ENCODE measurements at places on chromosomes 7 and 10.

GRCh38 chr10:99853655-99854054 is 71.2 kb downstream of the ABCC2 start:
- no peaks in the 10 kb centered on the region for H3K4me1 ChIP-seq
- peaks cover 2% of the 10 kb centered on the region for H3K27me3 ChIP-seq
- H3K27ac ChIP-seq: no peak overlapping the region
- no peak for DNase-seq
- no peak overlapping the region for H3K4me3 ChIP-seq

DNA sequence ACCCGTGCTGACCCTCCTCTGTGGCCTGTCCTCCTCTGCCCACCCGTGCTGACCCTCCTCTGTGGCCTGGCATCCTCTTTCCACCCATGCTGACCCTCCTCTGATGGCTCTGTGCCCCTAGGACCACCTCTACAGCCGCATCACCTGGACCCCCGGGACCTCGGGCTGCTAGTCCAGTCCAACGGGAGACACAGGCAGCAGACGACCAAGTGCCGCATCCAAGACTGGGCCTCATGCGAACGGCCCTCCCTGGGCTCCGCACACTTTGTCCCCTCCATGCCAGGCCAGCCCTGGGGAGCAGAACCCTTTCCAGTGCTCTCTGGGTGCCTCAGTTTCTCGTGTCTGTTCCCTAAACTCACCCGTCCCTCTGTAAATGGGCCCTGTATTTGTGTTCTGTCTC is 107.2 kb upstream of the RNF32 start:
- no peaks in the 10 kb centered on the region for H3K36me3 ChIP-seq
- no peaks in the 10 kb centered on the region for H3K4me1 ChIP-seq
- no peaks in the 10 kb centered on the region for H3K27me3 ChIP-seq
- no peak for DNase-seq
- no peak overlapping the region for H3K27ac ChIP-seq

GRCh38 chr10:128047991-128048818 is 78.0 kb downstream of the MKI67 start:
- peaks cover 4% of the 10 kb centered on the region for H3K4me1 ChIP-seq
- no peaks in the 10 kb centered on the region for H3K27me3 ChIP-seq
- peak; percentile 53 for DNase-seq
- no peaks in the 10 kb centered on the region for H3K36me3 ChIP-seq

DNA sequence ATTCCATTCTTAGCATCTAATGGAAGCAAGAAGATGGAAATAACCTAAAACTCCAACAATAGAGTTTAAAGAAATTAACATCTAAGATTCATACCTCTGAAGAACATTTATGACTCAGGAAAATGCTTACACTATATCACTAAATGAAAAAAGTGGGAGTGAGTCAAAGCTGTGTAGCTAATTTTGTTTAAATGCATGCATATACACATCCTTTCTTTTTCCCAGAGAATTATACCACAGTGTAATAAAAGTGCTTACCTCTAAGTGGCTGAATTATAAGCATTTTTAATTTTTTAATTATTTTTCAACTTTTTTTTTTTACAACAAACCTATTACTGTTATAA is 44.3 kb downstream of the CCDC71L start:
- H3K4me1 ChIP-seq: peaks cover 18% of the 10 kb centered on the region
- H3K36me3 ChIP-seq: no peaks in the 10 kb centered on the region

GRCh38 chr7:116540743-116541142 is 15.9 kb downstream of the CAV1 start:
- H3K27ac ChIP-seq: no peak overlapping the region
- no peak overlapping the region for H3K4me3 ChIP-seq
- peaks cover 32% of the 10 kb centered on the region for H3K4me1 ChIP-seq
- peak; percentile 55 for DNase-seq
- no peaks in the 10 kb centered on the region for H3K27me3 ChIP-seq
- peaks cover 32% of the 10 kb centered on the region for H3K36me3 ChIP-seq

DNA sequence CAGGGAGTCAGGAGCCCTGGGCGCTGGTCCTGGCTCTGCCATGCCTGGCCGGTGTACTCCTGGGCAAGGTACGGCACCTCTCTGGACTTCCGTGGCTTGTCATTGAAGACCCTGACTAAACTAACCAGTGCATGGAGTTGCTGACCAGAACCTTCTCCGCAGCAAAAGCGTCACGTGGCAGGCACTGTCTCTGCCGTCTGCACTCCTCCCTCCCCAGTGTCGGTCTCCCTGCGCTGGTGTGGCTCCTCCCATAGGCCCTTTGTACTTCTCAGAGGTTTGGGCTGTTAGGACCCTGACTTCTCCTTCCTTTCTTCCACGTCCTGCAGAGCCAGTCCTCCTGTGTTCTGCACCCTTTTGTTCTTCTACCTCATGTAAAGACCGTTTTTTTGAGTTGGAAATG is 100.6 kb upstream of the CREB5 start:
- no peaks in the 10 kb centered on the region for H3K36me3 ChIP-seq
- peaks cover 12% of the 10 kb centered on the region for H3K27me3 ChIP-seq
- H3K4me1 ChIP-seq: peaks cover 2% of the 10 kb centered on the region
- H3K27ac ChIP-seq: no peak overlapping the region

GRCh38 chr7:140570120-140570519 is 70.5 kb downstream of the DENND2A start:
- peaks cover 10% of the 10 kb centered on the region for H3K4me1 ChIP-seq
- H3K36me3 ChIP-seq: peaks cover 43% of the 10 kb centered on the region
- no peak overlapping the region for H3K4me3 ChIP-seq
- DNase-seq: no peak
- H3K27ac ChIP-seq: no peak overlapping the region
- no peaks in the 10 kb centered on the region for H3K27me3 ChIP-seq

DNA sequence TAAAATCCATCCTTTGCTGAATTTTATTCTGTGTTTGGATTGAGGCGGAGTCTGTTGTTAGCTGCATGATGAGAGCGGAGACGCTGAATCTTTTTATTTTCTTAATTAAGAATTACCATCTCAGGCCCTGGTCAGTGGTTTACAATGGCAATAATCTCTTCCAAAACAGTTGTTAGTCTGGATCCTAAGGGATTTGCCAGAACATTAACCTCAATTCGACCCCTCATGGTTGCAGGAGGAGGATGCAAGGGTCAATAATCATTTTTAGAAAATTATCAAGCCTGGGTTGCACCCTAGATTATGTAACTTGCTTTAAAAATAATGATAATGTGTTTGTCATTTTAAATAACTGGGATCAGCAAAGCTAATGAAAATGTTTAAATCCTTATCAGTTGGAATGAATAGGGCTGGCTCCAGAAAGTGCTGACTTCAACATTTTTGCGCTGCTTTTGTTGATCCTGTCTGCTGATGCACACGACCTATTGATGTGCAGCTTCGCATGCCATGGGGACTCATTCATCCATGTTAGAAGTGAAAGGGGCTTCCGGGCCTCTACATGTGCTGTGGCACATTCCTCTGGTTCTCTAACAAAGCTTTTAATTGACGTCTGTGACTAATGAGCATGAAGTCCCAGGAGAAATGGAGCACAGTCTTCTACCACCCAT is 80.7 kb upstream of the KIAA1217 start:
- no peak overlapping the region for H3K4me3 ChIP-seq
- DNase-seq: no peak
- H3K36me3 ChIP-seq: no peaks in the 10 kb centered on the region
- no peak overlapping the region for H3K27ac ChIP-seq
- H3K27me3 ChIP-seq: no peaks in the 10 kb centered on the region

GRCh38 chr10:52229291-52229931 is 84.7 kb upstream of the DKK1 start:
- H3K4me1 ChIP-seq: peaks cover 2% of the 10 kb centered on the region
- DNase-seq: peak; percentile 63
- H3K27ac ChIP-seq: no peak overlapping the region
- H3K36me3 ChIP-seq: no peaks in the 10 kb centered on the region

DNA sequence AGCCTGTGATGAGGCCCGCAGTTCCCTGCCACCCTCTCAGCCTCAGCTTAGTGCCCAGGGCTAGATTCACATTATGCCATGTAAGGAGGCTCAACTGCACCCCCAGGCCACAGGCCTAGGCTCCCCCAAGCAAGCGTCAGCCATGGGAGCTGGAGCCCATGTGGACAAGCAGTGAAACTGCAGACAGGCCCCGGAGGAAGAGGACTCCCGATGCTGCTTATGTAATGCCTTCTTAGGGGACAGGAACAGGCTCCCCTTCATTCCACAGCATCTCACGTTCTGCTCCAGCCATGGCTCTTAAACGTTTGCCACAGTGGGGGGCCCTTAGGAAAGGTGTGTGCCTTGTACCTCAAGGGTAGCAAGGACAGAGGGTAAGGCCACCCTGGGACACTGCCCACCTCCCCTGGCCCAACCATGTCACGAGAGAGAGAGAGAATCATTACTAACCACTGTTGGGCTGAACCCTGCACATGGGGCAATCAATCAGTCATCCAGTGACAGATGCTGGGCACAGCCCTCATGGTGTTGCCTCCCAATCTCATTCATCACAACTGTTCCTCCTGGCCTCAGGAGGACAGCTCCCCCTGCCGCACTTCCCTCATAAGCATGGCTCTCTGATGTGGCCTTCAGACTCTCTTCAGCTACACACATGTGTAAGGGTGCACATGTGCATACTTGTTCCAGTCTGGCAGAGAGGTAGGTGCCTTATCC is 263.0 kb downstream of the GRID1 start:
- no peak overlapping the region for H3K27ac ChIP-seq
- no peaks in the 10 kb centered on the region for H3K36me3 ChIP-seq
- DNase-seq: no peak
- H3K4me3 ChIP-seq: no peak overlapping the region
- H3K27me3 ChIP-seq: no peaks in the 10 kb centered on the region

GRCh38 chr7:135747366-135747765 is 1.2 kb downstream of the FAM180A start:
- DNase-seq: no peak
- H3K4me3 ChIP-seq: no peak overlapping the region
- H3K4me1 ChIP-seq: peaks cover 24% of the 10 kb centered on the region
- H3K27ac ChIP-seq: peak overlapping the region; percentile 44
- H3K27me3 ChIP-seq: no peaks in the 10 kb centered on the region
- no peaks in the 10 kb centered on the region for H3K36me3 ChIP-seq

DNA sequence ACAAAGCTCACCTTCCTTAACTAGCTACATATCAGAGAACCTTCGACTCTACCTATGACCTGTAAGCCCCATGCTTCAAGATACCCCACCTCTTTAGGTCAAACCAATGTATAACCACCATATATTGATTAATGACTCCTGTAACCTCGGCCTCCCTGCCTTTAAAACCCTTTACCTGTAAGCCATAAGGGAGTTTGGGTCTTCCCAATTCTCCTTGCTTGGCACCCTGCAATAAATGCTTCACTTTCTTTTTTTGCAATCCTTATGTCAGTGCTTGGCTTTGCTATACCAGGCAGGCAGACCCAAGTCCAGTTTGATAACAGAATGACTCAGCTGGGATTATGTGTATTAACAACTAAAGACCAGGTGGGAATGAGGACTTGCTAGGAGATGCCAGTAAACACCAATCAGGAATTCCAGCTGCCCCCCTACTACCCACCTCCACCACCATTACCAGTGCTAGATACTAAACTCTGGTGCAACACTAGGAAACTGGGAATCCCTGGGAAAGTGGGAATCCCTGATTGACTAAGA is 22.0 kb upstream of the SLC35G1 start:
- H3K27me3 ChIP-seq: peaks cover 6% of the 10 kb centered on the region
- no peak overlapping the region for H3K4me3 ChIP-seq
- no peak overlapping the region for H3K27ac ChIP-seq
- peaks cover 3% of the 10 kb centered on the region for H3K4me1 ChIP-seq

GRCh38 chr10:49359349-49360270 is 36.3 kb downstream of the DRGX start:
- H3K27me3 ChIP-seq: peaks cover 1% of the 10 kb centered on the region
- no peak overlapping the region for H3K27ac ChIP-seq
- no peak overlapping the region for H3K4me3 ChIP-seq
- no peaks in the 10 kb centered on the region for H3K36me3 ChIP-seq
- peak; percentile 12 for DNase-seq

DNA sequence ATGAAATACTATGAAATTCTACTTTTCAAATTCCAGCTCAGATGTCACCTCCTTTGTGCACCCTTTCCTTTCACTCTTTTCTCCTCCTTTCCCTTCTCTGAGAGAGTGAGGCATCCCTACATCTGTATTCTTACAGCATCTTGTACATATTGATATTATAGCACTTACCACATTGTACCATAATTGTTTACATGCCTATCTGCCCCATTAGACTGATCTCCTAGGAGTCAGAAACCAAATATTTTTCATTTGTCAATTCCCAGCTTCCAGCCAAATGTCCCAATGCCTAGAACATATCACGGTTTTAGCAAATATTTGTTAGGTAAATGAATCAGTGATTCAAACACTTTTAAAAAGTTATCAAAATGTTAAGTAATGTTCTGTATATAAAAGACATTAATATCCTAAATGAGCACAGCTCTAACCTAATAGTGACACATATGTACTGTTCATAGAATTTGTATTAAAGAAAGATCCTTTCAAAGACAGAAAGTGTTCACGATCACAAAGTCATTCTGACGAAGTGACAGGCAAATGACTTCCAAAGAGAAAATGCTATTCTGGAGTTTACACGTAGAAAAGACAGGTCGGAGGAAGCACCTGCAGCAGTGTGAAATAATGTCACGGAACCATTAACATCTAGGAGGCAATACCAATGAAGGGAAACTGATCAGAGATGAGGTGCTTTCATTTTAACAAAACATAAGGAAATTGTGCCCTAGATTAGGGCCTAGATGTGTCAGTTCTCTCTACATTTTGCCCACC is 774.2 kb downstream of the MAGI2 start:
- no peaks in the 10 kb centered on the region for H3K27me3 ChIP-seq
- no peak overlapping the region for H3K27ac ChIP-seq
- H3K4me1 ChIP-seq: peaks cover 4% of the 10 kb centered on the region
- no peak for DNase-seq

DNA sequence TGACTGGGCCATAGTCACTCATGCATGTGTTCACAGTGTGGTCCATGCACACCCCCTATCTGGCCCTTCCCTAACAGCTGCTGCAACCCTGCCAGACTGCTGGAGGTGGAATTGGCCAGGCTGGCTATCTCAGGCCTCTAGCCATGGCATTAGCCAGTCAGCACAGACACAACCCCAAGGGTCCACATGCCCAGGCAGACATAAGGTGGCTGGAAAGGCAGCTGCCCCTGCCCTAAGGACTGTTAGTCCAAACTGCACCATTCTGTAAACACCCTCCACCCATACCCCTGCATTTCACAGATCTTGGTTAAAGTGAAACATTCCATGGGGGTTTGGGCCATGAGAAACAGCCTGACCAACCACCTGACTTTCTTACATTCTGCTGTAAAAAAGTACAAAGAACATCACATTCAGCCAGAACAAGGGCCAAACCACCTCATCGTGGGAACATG is 137.4 kb upstream of the KCNMA1 start:
- peak; percentile 63 for DNase-seq
- peaks cover 6% of the 10 kb centered on the region for H3K36me3 ChIP-seq
- H3K27ac ChIP-seq: no peak overlapping the region

GRCh38 chr10:80708185-80708584 is 170.5 kb downstream of the SH2D4B start:
- H3K27ac ChIP-seq: no peak overlapping the region
- no peaks in the 10 kb centered on the region for H3K27me3 ChIP-seq
- no peak for DNase-seq
- H3K36me3 ChIP-seq: no peaks in the 10 kb centered on the region
- no peaks in the 10 kb centered on the region for H3K4me1 ChIP-seq

GRCh38 chr10:75959209-75959608 is 527.8 kb downstream of the LRMDA start:
- peaks cover 2% of the 10 kb centered on the region for H3K4me1 ChIP-seq
- peak; percentile 76 for DNase-seq
- no peak overlapping the region for H3K27ac ChIP-seq
- peaks cover 1% of the 10 kb centered on the region for H3K27me3 ChIP-seq
- H3K36me3 ChIP-seq: no peaks in the 10 kb centered on the region
- H3K4me3 ChIP-seq: no peak overlapping the region

- no peak overlapping the region for H3K27ac ChIP-seq
- H3K36me3 ChIP-seq: no peaks in the 10 kb centered on the region
- H3K4me1 ChIP-seq: no peaks in the 10 kb centered on the region
Observed at GRCh38 chr7:1235501-1236131, 2.9 kb downstream of the UNCX start.

All from IMR-90 (cell line).